ENCODE measurements at places on chromosomes 5 and 9.

DNA sequence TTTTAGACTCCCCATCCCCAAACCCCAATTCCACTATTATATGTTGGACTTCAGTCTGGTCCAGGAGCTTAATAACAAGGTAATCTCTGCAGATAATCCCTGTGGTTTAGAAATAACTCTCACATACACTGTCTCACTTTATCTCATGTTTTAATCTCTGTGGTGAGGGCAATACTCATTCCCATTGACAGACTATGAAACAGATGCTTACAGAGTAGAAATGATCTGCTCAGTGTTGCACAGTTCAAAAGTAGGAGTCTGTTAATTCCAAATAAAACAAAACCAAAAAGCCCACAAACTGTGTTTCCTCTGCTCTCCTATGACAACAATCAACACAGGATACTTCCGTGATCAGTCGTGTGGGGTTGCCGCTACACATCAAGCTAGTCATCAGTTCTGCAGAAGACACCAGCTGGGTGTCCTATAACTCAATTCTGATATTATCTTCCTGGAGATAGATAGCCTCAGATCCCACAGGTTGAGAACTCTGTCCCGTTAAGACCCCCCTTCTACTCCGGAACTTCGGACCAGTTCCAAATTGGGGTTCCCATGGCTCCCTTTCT is 26.3 kb upstream of the FANCC start:
- no peak for ATAC-seq

GRCh38 chr9:92185681-92186080 is 70.5 kb upstream of the SPTLC1 start:
- ATAC-seq = no peak

- ATAC-seq = peak; percentile 90
Measured at GRCh38 chr9:104682642-104683041, 11.7 kb upstream of the OR13D1 start.

- peak; percentile 36 for ATAC-seq
Measured at GRCh38 chr9:5764130-5764868, 68.6 kb downstream of the ERMP1 start.

GRCh38 chr9:78601957-78602565 is 305.1 kb downstream of the PSAT1 start:
- peak; percentile 72 for ATAC-seq

DNA sequence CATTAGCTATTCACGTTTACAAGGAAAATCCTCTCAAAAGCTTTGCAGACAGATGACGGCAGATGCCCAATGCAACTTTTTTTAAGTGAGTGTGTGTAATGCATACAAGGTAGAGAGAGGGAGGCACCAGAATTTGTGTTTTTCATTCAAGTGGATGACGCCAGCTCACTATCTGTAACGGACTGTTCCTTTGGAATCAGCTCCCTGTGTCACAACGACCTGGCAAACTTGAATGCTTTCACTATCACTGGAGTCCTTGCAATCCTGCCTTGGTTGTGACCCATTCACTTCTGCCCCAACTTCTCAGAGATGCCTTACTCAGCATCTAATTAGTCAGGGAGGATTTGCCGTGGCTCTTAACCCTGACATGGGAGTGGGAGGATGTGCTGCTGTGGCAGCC is 148.5 kb downstream of the BNC2 start:
- ATAC-seq = no peak

DNA sequence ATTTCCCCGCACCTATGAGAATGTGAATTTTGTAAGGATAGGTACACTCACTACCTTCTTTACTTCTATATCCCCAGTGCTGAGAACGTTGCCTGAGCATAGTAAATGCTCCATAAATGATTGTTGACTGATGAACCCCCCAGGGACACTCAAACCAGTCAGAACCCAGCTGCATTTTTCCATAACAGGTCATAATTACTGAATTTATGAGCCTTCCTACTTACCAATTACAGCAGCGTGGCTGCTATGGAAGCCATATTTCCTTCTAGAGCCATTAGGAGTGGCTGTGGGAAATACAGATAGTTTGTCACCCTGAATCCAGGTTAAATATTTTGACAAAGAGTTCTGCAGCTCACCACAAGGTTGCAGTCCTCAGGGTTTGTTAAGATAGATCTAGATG is 135.0 kb downstream of the TAF11L14 start:
- no peak for ATAC-seq

DNA sequence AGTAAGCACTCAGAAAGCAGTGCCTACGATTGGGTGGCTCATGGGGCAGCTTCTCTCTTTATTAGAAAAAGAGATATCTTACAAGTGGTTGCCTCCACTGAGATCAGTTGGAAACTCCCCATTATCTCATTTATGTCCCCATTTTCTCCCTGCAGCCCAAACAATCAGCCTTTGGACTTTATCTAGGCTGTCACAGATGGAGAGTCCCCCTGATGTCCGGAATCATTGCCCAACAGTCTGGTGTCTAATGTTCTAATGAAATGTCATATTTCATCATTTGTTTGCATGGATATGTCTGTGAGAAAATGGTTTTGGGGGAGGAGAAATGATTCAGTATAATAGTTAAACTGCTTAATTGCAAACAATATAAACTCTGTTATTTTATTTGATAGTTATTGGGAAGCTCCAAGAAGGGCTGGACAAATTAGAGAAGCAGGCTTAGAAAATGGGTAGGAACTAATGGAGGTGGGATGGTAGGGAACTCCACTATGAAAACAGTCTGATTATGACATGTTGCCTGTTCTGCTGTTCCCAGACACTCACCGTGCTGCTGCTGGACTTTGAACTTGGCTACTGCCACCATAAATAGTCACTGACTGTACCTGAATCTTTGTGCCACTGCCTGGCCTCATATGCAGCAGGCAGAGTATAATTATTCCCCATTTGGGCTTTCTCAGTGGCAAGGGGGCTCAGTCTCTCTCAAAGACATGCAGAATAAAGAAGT is 38.3 kb upstream of the SMAD5 start:
- ATAC-seq = no peak

DNA sequence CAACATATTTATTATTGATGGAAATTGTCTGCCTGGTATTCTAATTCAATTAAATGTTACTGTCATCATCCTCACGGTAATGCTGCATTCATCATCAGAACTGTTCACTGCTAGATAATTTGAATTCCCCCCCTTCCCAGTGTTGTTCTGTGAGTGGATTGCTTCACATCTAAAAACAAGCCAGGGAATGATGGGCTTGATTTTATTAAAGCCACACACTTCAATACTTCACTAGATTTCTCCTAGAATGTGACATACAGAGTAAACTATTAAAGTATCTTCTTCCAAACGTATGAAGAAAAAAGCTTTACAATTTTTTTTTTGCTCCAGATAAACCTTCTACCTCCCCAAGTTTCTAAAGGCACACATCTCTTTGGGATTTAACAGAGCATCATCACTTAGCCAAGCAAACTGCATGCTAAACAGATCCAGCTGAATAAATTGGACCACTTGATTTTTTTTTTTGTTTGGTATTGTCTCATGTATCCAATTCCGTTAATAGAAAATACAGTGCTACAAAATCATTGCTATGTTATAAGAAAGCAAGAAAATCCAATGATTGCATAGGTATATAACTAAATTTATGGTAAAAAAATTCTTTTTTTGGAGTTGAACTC is 692.4 kb downstream of the MTRR start:
- no peak for ATAC-seq

DNA sequence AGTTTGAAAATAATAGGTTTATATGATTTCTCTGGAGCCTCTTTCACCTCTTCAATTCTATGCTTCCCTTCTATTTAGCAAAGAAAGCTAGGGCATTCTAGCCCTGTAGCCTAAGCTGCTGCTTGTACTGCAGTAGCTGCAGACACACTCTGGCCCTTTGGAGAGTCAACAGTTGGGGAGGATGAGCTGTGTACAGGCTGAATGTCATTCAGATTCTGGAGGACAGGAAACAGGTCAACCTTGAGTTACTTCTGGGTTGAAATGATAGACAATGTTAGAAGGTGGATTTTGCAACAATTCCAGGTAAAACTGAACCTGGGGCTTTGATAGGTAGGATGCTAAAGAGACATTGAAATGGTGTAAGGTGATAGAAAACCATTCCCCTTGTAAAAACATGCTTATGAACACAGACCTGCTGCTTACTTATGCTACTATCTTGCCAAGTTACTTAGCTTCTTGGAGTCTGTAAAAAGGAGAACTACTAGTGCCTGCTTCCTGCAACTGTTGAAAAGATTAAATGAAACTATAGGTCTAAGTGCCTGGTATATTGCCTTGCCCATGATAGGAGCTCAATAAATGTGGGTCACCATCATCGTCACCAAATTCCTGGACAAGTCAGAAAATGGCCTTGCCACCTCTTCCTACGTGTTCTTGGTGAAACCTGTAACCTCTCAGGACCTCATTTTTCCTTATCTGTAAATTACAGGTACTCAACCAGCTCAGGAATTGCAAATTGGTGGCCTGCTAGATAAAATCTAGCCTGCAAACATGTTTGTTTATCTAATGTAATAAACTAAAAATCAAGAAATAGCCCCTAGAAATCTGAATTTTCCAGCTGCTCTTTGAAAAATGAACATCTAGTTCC is 83.7 kb downstream of the GALNT10 start:
- no peak for ATAC-seq

- peak; percentile 43 for ATAC-seq
Measured at GRCh38 chr5:76576996-76577395, 46.2 kb downstream of the F2RL2 start.

- no peak for ATAC-seq
Measured at GRCh38 chr5:69231851-69232250, 2.8 kb upstream of the CDK7 start.

- peak; percentile 74 for ATAC-seq
Measured at GRCh38 chr9:18888290-18888689, 144.7 kb downstream of the SAXO1 start.

- ATAC-seq = no peak
Measured at GRCh38 chr9:123643518-123643917, 286.4 kb downstream of the DENND1A start.

DNA sequence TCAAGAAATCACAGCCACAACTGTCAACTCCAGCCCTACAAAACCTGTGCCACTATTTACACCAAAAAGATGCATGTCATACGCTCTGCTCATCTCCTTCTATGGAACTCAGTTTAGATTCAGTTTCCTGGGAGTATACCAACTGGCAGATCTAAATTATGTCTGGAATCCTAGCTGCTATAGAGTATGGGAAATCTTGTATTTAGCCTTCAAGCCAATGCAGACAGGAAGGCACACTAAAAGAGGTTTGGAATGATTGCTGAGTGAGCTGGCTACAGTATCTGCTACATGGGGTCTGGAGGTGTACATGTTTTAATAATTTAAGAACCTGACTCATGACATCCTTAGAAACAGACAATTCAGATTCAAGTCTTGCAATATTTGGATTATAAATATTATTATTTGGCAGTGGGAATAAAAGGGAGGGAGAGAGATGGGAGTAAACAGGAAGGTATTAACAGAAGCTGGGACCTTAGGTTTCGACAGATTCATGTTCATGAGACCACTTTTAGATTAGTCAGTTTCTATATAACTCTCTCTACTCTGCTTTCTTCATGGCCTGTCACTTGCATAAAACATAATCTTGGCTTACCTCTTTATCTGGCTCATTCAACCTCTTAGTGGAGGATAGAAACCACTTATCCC is 178.8 kb upstream of the HAPLN1 start:
- peak; percentile 97 for ATAC-seq

DNA sequence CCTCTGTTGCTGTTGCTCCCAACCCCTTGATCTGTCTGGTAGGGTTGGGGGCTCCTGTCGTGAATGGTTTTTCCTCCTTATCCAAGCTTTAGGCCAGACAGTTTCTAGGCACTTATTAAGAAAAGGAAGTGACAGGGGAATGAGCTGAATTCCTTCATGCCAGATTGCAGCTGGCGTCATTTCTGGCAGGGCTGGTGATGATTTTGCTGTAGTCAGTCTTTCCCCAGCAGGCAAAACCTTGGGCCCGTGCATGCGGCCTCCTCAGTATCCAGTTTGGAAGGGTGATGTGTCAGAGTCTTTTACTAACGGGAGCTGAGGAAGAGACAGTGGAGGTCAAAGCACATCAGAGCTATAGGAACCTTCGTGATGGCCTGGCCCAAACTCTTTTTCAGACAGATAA is 58.8 kb downstream of the COL27A1 start:
- ATAC-seq = peak; percentile 23

- ATAC-seq = no peak
Measured at GRCh38 chr9:126862104-126862761, 1.8 kb downstream of the ZBTB34 start.

DNA sequence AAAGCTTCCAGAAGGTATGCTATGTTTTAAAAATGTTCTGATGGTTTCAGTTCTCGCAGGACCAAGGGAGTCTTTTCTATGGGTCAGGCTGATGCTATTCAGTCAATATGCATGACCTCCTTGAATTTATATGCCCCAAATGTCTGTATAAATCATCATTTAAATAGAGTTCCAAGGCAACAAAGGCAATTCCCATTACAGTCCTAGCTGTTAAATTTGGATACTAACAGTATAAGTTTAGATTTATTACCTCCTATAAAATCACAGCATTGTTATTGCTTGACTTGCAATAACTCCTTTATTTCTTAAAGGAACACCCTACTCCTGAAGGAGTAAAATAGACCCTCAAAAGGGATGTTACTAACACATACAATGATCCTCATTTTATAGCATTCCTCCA is 387.7 kb upstream of the CHD1 start:
- no peak for ATAC-seq

- no peak for ATAC-seq
Measured at GRCh38 chr5:132280371-132281240, 13.6 kb upstream of the SLC22A4 start.

- ATAC-seq = no peak
Measured at GRCh38 chr5:11898-12297, 80.1 kb upstream of the PLEKHG4B start.

DNA sequence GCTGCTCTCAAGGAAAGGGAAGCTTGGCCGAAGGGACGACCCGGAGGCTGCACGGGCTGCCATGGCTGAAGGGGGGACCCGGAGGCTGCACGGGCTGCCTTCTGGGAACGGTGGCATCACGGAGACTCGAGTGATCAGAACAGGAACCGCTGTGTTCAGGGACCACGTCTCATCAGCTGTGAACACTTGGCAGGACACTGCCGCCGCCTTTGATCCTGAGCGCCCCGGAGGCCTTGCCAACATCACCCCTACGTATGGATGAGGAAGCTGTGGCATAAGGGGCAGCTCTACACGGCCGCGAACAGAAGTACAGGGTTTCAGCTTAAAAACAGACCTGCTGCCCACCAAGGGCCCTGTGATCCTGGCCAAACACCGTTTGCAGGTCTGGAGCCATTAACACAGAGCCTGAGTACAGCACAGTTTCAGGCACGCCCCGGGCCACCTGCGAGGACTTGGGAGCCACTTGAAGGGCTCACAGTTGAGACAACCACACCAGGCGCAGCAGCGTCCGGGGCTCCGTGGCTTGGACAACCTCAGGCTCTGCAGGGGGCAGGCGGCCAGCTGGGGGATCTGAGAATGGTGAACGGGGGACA is 23.9 kb upstream of the TERT start:
- no peak for ATAC-seq

DNA sequence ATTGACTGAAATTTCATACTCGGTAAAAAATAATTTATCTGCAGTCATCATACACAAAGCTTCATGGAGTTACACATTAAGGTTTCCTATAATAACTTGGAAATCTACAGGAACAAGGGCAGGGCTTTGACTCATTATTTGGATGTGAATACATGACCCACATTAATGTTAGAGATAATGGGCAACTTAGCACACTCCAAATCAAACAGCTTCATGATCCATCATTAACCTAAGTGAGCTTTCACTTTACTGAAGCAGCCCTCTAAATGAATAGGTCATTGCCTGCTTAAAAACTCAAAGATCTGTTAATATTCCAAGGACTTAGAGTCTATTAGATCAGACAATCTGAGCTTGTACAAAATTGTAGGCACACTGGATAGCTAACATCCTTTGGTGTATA is 9.0 kb downstream of the CDH12 start:
- ATAC-seq = no peak

Measured in SK-N-SH treated with all-trans-retinoic acid at 6 μM for 48 hours (cell line).